T-helper 17 cell (primary cell): ENCODE measurements at places on chromosomes 7 and 10. TPM values are rescaled to one million over a fixed set of nuclear protein-coding genes. Genes with fewer than 3 reads are reported as not detected.

Gene GPR37
- not detected for total RNA-seq

Gene COPS6
- total RNA-seq: 62.5 TPM

Gene AGMO
- not detected for total RNA-seq

Gene ENTPD1
- total RNA-seq: 5.4 TPM

Gene CDHR1
- total RNA-seq: 0.12 TPM

Gene AS3MT
- 1.0 TPM for total RNA-seq

Gene ZNF239
- 0.96 TPM for total RNA-seq

Gene NUDT13
- 1.5 TPM for total RNA-seq

Gene NPSR1
- total RNA-seq: not detected

Gene CYP3A7
- total RNA-seq: not detected

Gene MASTL
- 26.4 TPM for total RNA-seq

Gene NXPH1
- not detected for total RNA-seq

Gene TMEM130
- total RNA-seq: not detected

Gene ANKRD22
- not detected for total RNA-seq

Gene ANKRD2
- total RNA-seq: not detected

Gene ARMC3
- total RNA-seq: 5.0 TPM
